Fibroblast of lung (primary cell): ENCODE measurements at places on chromosomes 7 and 10. TPM values are rescaled to one million over a fixed set of nuclear protein-coding genes. Genes with fewer than 3 reads are reported as not detected.

DNA sequence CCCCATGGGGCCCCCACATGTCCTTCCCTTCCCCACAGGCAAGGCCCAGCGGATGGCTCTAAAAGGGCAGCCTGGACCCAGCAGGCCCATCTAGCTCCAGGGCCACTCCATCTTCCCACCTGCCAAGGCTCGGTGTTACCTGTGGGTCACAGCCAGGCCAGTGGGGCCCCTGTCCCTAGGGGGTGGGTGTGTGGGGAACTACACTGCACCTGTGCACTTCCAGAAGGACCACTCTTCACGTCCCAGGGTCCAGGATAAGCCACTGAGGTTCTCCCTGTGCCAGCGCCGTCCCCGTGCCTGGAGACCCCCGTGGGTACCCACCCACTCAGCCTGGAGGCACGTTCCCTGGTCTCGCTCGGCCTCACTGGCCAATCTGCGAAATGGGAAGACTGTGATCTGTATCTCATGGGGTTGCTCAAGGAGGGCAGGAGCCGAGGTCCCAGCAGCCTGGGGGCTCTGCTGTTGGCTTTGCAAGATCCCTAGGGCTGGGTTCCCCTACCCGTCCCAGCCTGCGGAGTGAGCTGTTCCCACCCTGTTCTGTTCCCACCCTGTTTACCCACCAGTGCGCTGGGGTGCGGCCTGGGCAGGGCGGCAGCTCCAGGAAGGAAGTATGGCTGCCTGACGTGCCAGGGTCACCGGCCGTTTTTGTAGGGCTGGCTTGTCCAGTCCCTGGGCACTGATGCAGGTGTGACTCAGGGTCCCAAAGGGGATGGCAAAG, 4.6 kb downstream of the PWWP2B start:
- DNase-seq = no peak

DNA sequence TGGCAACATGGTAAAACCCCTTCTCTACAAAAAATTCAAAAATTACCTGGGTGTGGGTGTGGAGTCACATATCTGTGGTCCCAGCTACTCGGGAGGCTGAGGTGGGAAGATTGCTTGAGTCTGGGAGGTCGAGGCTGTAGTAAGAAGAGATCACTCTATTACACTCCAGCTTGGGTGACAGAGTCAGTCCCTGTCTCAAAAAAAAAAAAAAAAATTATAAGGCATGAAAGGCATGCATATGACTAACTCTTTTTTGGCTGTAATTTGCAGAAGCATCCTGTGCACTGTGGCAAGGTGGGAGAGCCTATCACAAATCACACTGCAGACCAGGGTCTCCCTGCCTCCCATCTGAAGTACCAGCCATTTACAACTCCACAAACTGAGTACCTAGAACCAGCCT, 14.1 kb upstream of the MYPN start:
- DNase-seq = peak; percentile 89

TRRAP gene
- 14.4 and 20.6 TPM in 2 replicates for total RNA-seq

- no peak for DNase-seq
Measured at GRCh38 chr10:30963992-30964930, 67.4 kb downstream of the ZNF438 start.
